ENCODE measurements at places on chromosomes 11 and 22.

DNA sequence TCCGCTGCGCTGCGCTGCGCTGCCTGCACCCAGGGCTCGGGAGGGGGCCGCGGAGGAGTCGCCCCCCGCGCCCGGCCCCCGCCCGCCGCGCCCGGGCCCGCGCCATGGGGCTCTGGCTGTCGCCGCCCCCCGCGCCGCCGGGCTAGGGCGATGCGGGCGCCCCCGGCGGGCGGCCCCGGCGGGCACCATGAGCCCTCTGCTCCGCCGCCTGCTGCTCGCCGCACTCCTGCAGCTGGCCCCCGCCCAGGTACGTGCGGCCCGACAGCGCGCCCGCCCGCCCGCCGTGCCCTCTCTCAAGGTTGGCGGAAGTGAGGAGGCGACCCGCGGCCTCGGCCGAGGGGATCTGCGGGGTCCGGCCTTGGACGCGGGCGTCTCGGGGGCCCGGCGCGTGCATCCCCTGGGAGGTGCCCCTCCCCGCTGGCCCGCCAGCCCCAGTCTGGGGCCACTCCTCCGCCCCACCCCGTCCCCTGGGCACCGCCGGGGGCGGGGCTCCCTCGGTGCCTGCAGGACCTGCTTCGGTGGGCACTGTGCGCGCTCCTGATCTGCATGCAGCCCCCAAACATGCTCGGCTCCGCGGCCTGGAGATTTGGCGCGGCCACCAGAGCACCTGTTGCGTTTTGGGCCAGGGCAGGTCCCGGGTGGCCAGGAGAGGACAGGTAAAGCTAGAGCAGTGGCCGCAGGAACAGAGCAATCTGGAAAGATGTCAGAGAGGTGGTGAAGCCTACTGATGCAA is 429 bp downstream of the VEGFB start:
- peak; percentile 32 for DNase-seq

DNA sequence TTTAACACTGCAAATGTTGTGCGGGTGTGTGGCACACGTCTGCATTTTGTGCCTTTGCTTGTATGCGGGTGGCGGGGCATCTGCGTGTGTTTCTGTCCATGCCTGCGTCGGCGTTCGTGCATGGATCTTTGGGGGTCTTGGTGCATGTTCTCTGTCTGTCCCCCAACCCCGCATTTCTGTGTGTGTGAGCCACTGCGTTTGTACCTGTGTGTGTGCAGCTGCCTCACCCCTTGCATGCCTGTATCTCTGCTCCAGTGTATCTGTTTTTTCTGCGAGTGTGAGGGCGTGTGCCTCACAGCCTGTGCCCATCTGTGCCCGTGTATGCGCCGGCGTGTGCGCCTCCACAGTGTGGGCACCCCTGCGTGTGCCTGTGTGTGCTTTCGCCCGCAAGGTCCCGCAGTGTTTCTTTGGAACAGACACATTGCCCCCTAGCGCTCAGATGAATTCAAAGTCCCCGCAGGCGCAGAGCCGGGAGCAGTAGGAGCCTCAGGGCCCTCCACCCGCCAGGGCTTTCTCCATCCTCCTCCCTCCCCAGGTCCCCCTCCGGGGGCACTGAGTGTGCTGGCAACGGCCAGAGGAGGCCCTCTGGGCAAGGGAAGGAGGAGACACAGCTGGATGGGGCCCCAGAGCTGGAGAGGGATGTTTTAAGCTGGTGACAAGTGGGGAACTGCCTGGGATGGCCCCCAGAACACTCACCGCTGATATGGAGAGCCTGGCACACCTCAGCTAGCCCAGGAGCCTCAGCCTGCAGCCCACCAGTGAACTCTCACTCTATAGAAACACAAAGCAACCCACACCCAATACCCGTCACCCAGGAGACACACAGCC is 3.1 kb upstream of the MN1 start:
- DNase-seq = peak; percentile 49

GRCh38 chr11:65310215-65310614 is 4.5 kb upstream of the CDC42EP2 start:
- DNase-seq = no peak

DNA sequence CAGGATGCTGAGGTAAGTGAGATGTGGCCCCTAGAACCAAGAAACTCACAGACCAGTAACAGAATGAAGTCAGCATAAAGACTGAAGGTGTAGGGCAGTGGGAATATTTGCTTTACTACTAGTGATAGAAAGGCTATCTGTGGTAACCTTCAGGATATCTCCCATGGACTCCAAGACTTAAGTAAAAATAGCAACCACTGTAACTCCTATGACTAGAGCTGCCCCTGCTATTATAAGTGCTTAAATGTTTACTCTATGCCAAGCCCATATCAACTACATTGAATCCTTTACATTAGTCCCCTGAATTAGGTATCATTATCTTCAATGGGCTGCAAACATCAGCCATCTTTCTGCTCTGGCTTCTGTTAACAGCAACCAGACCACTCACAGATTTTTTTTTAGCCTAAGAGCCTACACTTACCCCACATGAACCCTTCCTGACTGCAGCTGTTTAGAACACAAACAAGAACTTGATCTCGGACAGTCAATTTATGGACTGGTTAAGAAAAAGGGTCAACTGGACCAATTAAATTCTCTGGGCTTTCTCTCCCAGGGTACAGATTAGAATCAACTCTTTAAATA is 335.1 kb upstream of the API5 start:
- DNase-seq = no peak

DNA sequence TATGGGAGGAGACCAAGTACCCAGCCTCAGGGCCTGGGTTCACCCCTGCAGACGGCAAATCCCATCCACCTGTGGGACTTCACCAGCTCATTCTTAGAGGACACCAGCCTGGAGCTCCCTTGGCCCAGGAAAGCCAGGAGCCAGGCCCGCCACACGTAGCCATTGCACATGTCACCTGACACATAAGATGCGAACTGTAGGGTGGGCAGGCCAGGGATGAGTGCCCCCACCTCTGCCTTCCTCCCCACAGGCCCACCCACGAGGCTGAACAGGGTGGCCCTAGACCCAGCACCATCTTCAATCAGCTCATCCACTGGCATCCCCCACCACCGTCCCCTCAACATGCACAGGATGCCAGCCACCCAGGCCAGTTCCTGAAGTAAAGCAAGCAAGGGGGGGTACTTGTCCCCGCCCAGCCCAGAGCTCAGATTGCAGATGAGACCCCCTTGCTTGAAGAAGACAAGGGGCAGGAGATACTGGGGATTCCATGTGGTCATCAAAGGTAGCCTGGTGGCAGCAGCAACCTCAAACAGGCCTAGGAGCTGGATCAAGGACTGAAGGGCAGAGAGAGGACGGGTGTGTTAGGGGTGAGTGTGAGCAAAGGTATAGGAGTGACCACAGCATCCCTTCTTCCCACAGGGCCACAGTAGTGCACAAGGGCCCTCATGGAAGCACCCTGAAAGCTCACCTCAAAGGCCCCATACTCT is 45.6 kb downstream of the IGLL5 start:
- DNase-seq = no peak

GRCh38 chr11:71472941-71473792 is 20.2 kb downstream of the NADSYN1 start:
- no peak for DNase-seq

All from activated CD4-positive, alpha-beta T cell treated with anti-CD3 and anti-CD28 coated beads for 4 hours (primary cell).